Activated CD4-positive, alpha-beta memory T cell treated with anti-CD3 and anti-CD28 coated beads for 36 hours (primary cell): ENCODE measurements at places on chromosomes 2 and 18. TPM values are rescaled to one million over a fixed set of nuclear protein-coding genes. Genes with fewer than 3 reads are reported as not detected.

- DNase-seq = peak; percentile 34
These were observed 89.3 kb downstream of the PDE11A start for GRCh38 chr2:177983183-177983788.

- no peak for DNase-seq
These were observed 82.2 kb upstream of the ST8SIA3 start for GRCh38 chr18:57270156-57270555.

DNA sequence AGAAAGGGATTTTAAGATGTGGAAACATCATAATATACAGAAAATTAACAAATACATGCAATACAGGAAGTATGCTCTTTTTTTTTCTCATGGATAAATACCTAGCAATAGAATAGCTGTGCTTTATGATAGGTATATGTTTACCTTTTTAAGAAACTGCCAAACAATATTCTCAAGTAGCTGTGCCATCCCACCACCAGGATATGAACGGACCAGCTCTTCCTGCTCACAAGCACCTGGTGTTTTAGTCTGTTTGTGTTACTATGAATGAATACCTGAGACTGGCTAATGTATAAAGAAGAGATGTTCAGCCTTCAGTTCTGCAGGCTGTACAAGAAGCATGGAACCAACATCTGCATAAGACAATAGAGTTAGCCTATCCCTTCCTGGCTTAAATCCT lies 19.9 kb upstream of the UGT1A8 start:
- no peak for DNase-seq

- DNase-seq = no peak
These were observed 304.6 kb upstream of the ZEB2 start for GRCh38 chr2:144824306-144825080.

GRCh38 chr2:113963965-113964364 lies 74.1 kb downstream of the ACTR3 start:
- DNase-seq = no peak

Gene NEURL3
- total RNA-seq = 0.87 TPM

DNA sequence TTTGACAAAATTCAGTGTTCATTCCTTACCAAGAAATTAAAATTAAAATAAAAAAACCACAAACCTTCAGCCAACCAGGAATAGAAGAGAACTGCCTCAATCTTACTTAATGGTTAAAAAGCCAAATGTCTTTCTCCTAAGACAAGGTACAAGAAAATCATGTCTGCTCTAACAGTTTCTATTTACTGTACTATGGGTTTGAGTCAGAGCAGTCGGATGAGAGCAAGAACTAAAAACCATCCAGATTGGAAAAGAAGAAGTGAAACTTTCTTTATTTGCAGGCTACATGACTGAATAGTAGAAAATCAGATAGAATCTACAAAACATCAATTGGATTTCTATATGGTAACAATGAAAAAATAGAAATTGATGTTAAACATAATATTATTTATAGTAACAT lies 555.5 kb upstream of the TNP1 start:
- no peak for DNase-seq

DNA sequence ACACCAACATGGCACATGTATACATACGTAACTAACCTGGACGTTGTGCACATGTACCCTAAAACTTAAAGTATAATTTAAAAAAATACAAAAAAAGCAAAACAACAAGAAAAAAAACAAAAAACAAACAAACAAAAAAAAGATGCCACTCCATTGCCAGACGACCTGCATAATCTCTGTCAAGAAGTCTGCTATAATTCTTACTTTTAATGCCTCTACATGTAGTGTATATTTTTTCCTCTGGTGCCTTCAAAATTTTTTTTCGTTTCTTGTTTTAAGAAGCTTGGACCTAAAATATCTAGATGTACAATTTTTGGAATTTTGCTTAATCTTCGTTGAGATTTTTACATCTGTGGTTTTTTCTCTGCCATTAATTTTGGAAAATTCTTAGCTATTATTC lies 235.6 kb upstream of the ZNF521 start:
- DNase-seq = no peak

- DNase-seq = no peak
These were observed 10.1 kb upstream of the IFIH1 start for GRCh38 chr2:162328424-162329157.

DNA sequence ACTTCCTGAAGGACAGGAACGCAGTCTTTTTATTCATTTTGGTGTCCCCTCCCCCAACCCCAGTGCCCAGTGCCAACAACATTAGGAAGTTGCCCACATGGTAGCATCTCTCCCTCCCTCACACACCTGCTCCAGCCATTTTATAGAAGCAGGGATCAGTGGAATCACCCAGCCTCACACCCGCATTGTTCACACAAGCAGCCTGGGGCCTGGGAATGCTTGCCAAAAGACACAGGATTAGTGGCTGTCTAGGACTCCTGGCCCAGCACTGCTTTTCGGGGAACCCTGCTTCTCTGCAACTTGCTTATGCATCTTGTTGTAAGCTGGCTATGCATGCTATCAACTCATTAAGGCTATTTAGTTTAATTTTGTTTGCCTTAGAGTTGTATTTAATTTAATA lies 17.9 kb downstream of the TMEM37 start:
- no peak for DNase-seq

DNA sequence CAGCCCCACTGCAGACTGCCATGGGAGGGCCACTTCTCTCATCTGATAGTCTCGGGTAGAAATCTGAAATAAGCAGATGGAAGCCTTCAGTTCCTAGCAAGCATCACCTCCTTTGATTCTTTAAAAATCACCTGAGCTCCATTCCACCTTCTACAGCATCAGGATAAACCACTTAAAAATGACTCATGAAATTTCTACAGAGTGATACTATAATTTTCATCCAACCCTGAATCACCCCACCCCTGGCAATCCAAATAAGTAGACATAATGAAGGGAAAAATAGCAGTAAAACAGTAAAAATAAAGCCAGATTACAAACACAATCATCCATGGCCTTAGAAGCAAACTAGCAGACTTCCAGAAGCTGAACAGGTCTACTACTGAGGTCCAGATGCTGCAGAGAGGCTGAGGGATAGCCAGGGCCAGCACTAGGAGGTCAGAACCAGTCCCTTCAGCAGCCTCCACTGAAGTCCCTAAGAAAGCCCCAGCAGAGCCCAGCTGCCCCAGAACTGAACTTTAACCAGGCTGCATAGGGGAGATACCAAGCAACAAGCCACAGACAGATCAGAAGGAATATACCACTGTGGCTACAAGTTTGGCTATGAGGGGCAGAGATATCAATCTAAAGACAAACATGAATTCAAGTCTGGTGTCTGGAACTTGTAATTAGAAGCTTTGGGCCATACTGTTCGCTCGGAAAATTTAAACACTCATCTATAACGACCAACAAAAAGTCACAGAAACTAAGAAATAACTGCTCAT lies 54.7 kb upstream of the RNU4ATAC start:
- no peak for DNase-seq

DNA sequence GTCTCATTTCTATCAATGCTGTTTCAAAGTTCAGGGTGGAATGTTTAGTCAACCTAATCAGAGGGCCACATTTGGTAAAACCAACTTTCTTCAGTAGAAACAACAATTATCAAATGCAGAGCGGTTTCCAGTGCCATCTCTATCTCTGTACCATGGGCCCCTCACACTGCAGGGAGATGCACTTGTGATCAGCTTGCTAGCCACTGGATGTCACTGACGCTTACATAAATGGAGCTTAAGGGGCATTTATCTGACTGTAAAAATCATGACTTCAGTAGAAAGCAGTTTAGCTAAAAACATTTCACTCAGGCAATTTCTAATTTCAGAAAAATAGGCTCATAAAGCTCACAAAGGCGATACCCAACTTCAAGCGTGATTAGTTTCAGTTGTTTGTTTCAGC lies 678.0 kb downstream of the ZEB2 start:
- DNase-seq = no peak

Gene ANKRD30B
- total RNA-seq = not detected

Gene ARHGAP25
- total RNA-seq = 87.7 TPM

- no peak for DNase-seq
These were observed 152.1 kb downstream of the THSD7B start for GRCh38 chr2:136917411-136917881.

Gene IL36A
- not detected for total RNA-seq

GRCh38 chr2:63780518-63781155 lies 61.1 kb upstream of the UGP2 start:
- DNase-seq = no peak

Gene SPR
- 7.1 TPM for total RNA-seq

DNA sequence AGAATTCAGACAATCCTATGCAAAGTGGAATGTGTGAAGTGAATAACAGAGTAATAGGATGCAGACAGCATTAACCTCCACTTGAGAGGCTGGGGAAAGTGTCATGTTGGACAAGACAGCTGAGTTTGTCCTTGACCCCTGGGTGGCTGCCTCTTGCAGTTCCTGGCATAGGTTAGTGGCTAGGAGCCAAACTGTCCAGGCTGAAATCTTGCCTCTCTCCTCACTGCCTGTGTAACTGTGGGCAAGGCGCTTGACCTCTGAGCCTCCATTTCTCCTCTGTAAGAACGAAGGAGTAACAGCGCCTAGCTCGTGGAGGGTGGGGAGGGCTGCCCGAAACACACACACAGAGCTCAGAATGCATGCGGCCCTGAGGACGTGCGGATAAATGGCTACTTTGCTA lies 34.8 kb upstream of the LDLRAD4 start:
- DNase-seq = no peak

Gene ADRA2B
- 0.21 TPM for total RNA-seq

- no peak for DNase-seq
These were observed 44.6 kb downstream of the AKAIN1 start for GRCh38 chr18:5152343-5153020.

DNA sequence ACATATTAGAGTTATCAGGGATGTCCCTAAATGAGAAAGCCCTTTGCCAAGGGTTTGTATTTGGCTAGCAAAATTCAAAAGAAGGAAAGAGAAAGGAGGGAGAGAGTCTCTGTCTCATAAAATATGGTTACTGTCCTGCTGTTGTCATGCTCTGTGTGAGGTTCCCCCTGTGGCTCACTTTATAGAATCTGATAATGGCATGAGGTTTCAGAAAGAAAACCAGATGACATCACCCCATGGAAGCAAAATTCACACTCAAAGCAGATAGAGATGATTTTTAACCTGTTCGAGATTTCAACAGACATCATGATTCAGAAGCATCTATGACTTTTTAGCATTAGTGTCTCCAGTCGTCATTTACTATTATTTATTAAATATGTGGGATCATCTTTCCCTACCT lies 165.0 kb upstream of the SESTD1 start:
- DNase-seq = no peak

Gene UXS1
- total RNA-seq = 39.2 TPM

GRCh38 chr2:27690052-27690451 lies 26.4 kb downstream of the SLC4A1AP start:
- no peak for DNase-seq

Gene STK17B
- 176 TPM for total RNA-seq

GRCh38 chr2:235050980-235051351 lies 99.1 kb downstream of the SH3BP4 start:
- DNase-seq = no peak

DNA sequence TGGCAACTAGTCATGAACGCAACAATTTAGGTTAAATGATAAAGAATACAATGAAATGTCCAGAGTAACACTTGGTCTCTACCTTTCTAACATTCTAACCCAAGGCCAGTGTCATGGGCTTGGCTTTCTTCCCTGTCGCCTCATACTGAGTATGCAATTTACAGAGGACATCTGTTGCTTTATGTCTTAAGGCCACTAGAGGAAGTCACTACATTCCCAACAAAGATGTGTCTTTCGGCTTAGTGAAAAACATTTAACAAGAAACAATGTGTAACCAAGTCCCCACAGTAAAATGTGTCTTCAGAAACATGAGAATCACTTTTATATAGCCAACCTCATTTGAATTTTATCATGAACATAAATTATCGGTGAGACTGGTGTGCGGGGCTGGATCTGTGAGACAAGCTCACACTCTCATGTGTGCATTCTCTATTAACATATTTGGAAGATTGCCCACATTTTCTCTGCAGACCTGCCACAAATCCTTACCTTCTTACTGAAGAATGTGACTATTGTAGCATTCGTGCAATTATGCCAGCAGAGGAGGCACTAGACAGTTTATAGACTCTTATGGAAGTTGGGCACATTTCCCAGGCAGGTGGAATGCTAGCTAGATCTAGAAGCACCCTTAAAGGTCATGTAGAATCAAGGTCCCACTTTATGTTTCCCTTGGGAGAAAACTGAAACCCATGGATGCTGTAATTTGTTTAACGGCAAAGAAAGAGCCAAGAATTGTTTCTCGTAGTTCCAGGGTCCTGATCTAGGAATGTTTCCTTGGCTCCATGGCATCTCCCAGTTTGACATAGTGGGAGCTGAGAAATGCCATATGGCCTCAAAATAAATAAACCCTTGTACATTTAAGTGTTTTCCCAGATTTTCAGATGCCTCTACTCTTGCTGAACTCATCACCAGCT lies 101.8 kb downstream of the CD226 start:
- DNase-seq = no peak

DNA sequence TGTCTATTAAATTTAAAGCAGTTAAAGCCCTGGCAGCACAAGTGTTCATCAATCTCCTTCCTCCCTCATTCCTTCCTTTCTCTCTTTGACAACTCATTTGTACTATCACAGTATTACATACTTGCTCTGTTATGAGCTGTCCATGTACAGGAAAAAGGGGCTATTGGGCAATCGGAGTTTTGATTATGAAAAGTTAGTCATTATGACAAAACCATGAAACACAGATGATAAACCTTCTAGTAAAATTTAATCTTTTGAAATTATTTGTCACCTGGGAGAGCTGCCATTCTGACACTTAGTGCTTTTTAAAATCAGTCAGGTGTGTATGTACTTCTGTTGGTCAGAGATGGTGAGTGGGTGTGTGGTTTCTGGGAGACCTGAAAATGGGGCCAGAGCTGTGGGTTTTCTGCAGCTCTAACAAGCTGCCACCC lies 39.4 kb downstream of the MAP4K4 start:
- peak; percentile 80 for DNase-seq

DNA sequence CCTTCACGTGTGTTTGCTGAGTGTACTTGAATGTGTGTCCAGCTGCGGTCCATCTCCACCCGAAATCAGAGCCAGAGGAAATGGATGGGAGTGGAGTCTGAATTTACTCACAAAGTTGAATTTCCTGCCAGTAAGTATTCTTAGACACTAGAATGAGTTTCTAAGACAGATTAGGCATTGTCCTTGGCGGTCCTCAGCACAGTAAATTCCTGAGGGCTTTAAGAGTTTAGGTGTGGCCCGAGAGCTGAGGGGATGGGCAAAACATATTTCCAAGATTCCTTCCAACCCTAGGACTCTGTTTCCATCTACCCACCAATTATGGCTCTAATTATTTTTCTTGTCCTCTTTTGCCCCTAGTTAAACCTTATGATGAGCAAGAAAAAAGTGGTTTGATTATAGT lies 90.3 kb upstream of the PHLPP1 start:
- no peak for DNase-seq
